ENCODE measurements at places on chromosomes 6 and 20.
A peak's percentile ranks its signal among the peaks of the same experiment; 100 is the strongest.

GRCh38 chr20:57782631-57783041 is 72.8 kb upstream of the PMEPA1 start:
- no peak for DNase-seq

GRCh38 chr6:39072830-39073229 is 24.2 kb downstream of the GLP1R start:
- no peak for DNase-seq

DNA sequence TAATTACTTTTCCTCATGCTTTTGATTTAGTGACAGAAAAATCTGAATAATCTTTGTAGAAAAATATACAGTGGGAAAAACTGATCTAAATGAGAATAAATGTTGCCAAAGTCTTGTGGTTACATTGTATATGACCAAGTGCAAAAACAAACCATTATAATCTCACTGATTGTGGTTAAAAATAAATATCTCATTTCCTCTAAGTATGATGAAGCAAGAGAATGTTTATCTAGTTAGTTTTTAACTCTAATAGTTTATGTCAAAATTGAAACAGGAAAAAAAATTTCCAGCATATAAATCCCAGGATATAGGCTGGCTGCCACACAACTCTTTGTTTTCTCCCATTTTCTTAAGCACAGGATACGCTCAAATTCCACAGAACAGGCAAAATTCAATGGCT is 392.7 kb upstream of the ID4 start:
- no peak for DNase-seq

DNA sequence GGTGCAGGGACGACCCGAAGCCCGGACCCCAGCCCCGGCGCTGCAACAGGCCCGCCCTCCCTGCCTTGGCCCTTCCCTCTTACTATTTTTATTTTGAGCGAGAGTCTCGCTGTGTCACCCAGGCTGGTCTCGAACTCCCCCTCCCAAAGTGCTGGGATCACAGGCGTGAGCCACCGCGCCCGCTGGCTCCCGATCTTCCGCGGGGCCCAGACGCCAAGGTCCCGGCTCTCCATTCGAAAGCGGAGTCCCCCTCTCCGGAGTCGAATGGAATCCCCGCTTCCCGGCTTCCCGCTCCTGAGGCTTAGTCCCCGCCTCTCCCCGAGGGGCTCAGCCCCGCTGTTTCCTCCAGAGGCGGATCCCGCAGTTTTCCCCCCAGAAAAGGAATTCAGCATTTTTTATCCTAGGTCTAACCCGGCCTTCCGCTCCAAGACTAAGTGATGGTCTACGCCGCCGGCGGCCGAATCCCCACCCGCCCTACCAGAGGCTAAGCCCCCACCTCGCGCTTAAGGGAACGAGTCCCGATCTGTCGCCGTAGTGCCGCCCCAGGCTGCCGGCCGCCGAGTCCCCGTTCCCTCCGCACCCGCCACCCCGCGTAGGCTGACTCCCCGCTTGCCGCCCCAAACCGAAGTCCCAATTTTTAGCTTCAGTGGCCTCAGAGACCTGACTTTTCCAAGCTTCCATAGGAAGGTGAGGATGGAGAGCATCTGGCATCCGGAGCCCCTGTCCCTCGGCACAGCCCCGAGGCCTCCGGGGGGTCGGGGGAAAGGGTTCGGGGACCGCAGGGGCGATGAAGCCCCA is 11.5 kb upstream of the TMC2 start:
- DNase-seq: peak; percentile 19

DNA sequence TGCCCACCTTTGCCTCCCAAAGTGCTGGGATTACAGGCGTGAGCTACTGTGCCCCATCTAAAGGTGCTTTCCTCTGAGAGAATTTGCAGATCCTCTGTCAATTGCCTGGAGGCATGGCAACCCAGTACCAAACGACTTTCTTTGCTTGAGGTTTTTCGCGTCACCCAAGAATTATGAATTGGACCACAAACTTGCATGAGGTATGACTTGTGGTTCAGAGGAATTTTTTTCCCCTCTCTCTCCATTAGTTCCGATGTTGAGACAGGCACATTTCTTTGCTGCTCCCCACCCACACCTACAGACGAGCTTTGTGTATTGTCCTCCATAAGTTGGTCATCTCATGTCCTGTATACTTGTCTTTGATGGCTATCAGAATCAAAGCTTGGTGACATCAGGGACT is 11.8 kb upstream of the SCAF8 start:
- no peak for DNase-seq

GRCh38 chr6:32790306-32790705 is 26.5 kb downstream of the HLA-DOB start:
- DNase-seq: no peak

GRCh38 chr6:119514345-119514744 is 164.8 kb upstream of the MAN1A1 start:
- no peak for DNase-seq

GRCh38 chr6:18897350-18897749 is 510.2 kb downstream of the RNF144B start:
- DNase-seq: no peak

DNA sequence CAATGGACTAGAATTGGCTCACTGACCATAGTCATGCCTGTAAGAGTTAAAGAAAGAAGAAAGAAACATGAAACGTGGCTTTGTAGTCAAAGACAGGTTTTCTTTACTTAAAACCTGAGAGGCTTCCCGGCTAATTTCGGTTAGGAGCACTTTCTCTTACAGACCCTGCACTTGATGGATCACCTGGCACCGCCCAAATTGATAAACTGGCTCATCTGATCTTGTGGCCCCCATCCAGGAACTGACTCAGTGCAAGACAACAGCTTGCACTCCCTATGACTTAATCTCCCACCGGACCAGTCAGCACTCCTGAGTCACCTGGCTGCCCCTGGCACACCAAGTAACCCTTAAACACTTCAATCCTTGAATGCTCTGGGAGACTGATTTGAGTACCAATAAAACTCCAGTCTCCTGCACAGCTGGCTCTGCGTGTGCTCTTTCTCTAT is 12.3 kb downstream of the TMEM14B start:
- DNase-seq: no peak

DNA sequence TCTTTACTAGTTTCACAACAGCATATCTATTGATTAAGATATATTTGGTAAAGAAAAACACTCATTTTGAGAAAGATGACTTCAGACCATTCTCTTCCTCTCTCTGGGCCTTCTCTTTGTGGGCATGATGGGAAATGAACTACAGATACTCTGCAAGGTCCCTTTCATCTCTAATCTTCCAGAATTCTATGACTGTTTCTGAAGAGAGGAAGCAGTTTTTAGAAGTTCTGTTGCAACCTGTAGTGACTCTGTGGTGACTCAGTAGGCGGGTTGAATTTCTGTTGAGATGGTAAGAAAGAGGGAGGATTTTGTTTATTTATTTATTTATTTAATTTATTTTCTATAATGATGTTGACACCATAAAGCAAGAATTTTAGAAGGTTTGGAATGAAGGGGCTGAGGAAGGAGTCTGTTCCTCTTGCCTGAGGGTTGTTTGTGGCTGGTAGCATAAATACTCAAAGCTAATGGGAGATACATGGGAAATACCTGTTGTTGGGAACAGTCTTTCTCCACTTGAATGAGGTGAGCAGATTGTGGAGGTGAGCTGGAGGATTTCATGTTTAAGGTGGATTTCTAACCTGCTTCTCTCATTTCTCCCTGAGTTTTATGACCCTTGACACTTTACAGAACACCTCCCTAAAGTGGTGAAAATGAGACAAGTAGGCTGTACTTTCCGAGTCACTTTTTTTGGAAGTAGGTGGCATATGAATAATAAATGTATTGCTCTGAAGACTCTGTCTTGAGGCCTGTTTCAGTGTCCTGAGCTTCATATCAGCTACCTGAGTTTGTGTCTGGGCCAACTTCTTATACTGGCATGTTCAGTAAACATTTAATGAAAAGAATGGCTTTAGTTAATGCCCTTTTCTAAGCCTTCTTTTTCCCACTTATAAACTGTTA is 15.0 kb downstream of the ACSS2 start:
- no peak for DNase-seq

GRCh38 chr6:24719125-24719971 is at the start of gene C6orf62:
Gene C6orf62, minus strand, starts transcription at chr6:24719154. Its CDS starts 486 bp downstream, at chr6:24718668.
- peak; percentile 38 for DNase-seq

GRCh38 chr6:84967965-84968364 is 203.6 kb upstream of the TBX18 start:
- DNase-seq: no peak

- no peak for DNase-seq
Measured at GRCh38 chr6:44789806-44790205, 402.3 kb downstream of the CDC5L start.

GRCh38 chr20:52012079-52012478 is 179.5 kb downstream of the ZFP64 start:
- DNase-seq: no peak

DNA sequence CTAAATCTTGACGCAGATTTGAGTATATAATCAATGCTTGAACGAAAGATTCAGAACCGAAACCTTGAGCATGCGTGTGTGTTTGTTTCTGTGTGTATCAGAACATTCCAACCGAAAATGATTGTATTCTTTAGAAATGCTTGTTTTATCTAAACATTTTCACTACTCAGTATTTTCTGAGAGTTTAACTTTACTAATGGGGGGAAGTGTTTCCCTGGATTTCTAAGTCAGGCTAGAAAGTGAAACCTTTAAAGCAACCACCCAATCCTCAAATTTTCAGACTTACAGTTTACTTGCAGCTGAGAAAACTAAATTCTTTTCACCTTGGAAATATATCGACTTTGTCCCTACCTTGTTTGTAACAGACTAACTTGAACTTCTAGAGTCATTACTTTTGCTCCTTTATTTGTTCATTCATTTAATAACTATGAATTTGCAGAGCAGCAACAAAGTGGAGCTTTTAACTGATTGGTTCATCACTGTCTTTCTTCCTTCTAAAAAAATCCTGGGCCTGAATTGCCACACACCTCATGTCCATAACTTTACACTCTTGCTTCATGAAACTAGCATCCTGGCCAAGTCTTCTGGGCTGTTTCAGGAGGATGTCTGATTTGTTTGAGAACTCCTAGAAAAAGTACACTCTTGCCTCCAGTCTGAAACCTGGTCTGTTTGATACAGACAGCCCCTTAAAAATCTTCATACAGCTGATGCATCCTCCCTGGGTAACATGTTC is 77.8 kb upstream of the XRN2 start:
- no peak for DNase-seq

DNA sequence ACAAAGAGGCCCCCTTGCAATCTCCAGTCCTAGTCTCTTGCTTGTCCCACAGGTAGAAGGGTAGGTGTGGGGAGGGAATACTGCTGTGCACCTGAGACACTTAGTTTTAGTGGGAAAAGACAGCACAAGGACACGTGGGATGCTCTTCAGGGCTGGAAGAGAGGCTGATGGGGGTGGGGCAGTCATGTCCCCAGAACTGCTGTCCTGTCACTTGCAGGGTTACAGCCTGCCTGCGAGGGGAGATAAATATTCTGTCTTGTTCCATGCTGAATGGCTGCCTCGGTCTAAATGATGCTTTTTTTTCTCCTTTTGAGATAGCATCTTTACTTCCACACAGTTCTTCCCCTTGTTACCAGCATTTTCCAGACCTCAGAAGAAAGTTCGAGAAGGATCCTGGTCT is 106.2 kb downstream of the SLC24A3 start:
- no peak for DNase-seq

GRCh38 chr20:52540509-52540908 is 348.9 kb upstream of the ZFP64 start:
- DNase-seq: no peak

All from effector CD4-positive, alpha-beta T cell (primary cell).